Naive thymus-derived CD4-positive, alpha-beta T cell (primary cell): ENCODE measurements at places on chromosomes 4 and X. TPM values are rescaled to one million over a fixed set of nuclear protein-coding genes. Genes with fewer than 3 reads are reported as not detected.

GRCh38 chr4:12296366-12296765 lies 867.7 kb upstream of the HS3ST1 start:
- no peaks in the 10 kb centered on the region for H3K36me3 ChIP-seq
- no peak overlapping the region for H3K27ac ChIP-seq
- no peak for DNase-seq

DNA sequence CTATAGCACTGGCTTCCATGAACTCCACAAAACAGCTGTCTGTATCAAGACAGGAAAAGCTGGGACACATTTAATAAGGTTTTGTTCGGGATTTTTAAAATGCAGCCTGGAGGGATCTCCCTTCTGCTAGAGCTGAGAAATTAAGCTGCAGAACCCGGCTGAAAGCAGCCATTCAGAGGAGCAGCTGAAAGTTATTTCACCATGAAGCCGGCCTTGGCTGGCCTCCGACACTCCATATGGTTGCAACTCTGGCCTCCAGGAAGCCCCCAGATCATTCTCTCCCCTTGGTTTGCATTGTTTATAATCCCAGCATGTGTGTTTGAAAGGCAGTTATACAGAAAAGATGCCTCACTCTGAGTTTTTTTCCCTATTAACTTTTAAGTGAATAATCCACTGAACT lies 239.4 kb downstream of the SPATA18 start:
- no peaks in the 10 kb centered on the region for H3K36me3 ChIP-seq
- no peak for DNase-seq
- H3K4me1 ChIP-seq = no peaks in the 10 kb centered on the region
- H3K4me3 ChIP-seq = no peak overlapping the region
- no peak overlapping the region for H3K27ac ChIP-seq
- no peaks in the 10 kb centered on the region for H3K27me3 ChIP-seq

- no peak overlapping the region for H3K4me3 ChIP-seq
- no peaks in the 10 kb centered on the region for H3K36me3 ChIP-seq
- H3K27me3 ChIP-seq = no peaks in the 10 kb centered on the region
- no peak overlapping the region for H3K27ac ChIP-seq
These were observed 193.1 kb downstream of the PARM1 start for GRCh38 chr4:75126058-75126457.

DNA sequence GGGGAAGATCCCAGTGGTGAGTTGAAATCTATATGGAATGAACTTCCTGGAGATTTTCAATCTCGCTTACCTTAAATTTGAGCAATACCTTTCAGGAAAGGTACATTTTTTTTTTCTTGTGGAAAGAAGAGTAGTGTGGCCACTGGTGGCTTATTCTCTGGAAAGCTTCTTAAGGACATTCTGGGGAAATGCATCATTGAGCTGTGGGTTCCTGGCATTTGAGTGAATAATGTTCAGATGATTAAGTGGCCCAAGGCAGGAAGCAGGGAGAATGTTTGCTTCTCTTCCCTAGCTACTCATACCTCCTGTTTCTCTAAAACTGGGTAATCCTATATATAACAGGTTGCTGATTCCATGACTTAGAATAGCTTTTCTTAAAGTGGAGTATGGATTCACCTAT lies 31.8 kb downstream of the STAG2 start:
- H3K4me1 ChIP-seq = peaks cover 16% of the 10 kb centered on the region
- H3K27ac ChIP-seq = no peak overlapping the region
- no peaks in the 10 kb centered on the region for H3K27me3 ChIP-seq

DNA sequence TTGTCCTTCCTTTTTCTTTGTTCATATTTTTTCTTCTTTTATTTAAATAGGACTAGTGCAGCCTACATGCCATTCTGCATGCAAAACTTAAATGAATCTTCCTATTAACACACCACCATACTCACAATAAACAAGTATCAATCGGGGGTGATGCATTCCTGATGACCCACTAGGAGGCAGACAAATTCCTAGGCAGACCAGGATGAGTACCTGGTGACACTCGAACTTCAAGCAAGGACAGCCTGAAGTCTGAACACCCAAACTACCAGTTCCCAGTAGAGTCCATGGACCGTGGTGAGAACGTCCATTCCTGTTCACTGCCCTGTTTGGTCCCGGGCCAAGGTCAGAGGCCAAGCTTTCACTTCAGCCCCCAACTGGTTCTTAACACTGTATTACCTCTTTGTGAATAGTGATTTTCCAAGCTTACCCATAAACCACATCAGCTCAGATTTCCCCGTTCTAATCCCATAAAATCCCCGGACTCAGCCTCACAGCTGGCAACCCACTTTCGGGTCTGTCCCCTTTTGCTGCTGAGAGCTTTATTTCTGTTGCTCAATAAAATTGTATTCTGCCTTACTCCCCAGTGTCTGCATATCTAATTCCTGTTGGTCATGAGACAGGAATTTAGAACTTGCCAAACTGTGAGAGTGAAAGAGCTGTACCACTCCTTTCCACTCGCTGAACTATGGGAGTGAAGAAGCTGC lies 1286.6 kb downstream of the FSTL5 start:
- no peak for DNase-seq
- no peak overlapping the region for H3K27ac ChIP-seq
- H3K36me3 ChIP-seq = no peaks in the 10 kb centered on the region
- no peaks in the 10 kb centered on the region for H3K4me1 ChIP-seq
- H3K27me3 ChIP-seq = no peaks in the 10 kb centered on the region
- H3K4me3 ChIP-seq = no peak overlapping the region

GRCh38 chr4:20621476-20621875 lies 78.8 kb upstream of the PACRGL start:
- DNase-seq = no peak
- no peaks in the 10 kb centered on the region for H3K36me3 ChIP-seq
- H3K4me3 ChIP-seq = no peak overlapping the region
- no peak overlapping the region for H3K27ac ChIP-seq
- H3K27me3 ChIP-seq = no peaks in the 10 kb centered on the region
- no peaks in the 10 kb centered on the region for H3K4me1 ChIP-seq

GRCh38 chr4:40482985-40483647 lies 146.5 kb downstream of the RBM47 start:
- no peak overlapping the region for H3K4me3 ChIP-seq
- no peak overlapping the region for H3K27ac ChIP-seq
- no peaks in the 10 kb centered on the region for H3K4me1 ChIP-seq
- H3K27me3 ChIP-seq = no peaks in the 10 kb centered on the region
- no peaks in the 10 kb centered on the region for H3K36me3 ChIP-seq

DNA sequence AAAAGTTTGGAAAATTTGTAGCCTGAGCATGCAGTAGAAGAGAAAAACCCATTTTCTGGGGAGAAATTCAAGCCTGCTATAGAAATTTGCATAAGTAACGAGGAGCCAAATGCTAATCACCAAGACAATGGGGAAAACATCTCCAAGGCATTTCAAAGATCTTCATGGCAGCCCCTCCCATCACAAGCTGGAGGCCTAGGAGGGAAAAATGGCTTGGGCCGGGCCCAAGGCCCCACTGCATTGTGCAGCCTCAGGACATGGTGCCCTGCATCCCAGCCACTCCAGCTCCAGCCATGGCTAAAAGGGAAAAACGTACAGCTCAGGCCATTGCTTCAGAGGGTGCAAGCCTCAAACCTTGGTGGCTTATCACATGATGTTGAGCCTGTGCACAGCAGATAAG lies 87.7 kb downstream of the SHROOM4 start:
- DNase-seq = no peak
- H3K27ac ChIP-seq = no peak overlapping the region
- no peaks in the 10 kb centered on the region for H3K27me3 ChIP-seq
- no peaks in the 10 kb centered on the region for H3K36me3 ChIP-seq
- H3K4me3 ChIP-seq = no peak overlapping the region

DNA sequence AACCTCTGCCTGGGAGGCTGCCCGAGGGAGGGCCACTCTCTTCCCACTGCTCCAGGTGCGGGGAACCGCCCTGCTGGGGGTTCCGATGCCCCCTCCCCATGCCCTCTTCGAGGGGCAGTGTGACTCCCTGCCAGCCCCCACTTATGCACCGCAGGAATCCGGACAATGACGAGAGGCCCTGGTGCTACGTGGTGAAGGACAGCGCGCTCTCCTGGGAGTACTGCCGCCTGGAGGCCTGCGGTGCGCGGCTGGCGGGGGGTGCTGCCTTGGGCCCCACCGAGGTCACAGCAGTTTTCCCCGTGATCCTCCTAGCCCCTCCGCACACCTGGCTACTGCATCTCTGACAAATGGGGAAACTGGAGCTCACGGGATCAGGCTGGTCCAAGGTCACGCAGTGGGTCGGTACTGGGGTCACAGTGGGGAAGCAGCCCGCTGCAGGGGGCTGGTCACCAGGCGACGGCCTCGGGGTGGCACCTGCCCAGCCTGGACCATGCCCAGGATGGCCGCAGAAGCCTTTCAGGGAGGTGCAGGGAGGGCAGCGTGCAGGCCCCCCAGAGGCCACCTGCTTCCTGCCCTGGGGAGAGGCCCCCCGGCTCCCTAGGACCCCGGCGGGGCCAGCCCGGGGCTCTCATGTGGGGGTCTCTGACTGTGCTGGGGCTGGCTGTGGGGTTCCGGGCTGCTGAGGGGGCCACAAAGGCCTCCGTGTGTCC lies 3.5 kb downstream of the HGFAC start:
- peaks cover 7% of the 10 kb centered on the region for H3K4me1 ChIP-seq
- H3K4me3 ChIP-seq = no peak overlapping the region
- no peaks in the 10 kb centered on the region for H3K36me3 ChIP-seq

DNA sequence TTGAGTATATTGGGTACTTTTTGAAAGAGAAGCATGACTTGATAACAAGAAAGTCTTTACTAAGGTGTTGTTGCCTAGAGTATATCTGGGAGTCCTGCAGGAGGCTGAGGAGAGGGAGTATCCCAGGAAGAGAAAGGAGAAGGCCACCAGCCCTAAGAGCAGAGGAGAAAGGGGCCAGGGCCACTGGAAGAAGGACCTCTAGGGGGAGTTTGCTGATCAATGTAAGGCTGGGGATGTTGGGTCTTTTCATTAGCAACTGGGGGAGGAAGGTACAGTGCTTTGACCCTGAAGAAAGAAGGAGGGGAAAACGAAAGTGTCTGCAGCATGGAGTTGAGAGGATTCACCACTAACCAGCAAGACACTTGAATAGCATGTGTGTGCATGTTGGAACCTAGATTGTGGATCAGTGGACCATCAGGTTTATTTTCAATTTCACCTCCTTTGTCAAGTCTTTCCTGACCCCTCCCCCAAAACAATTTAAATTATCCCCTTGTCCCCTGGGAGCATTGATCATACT lies 4.5 kb downstream of the SMIM9 start:
- no peaks in the 10 kb centered on the region for H3K36me3 ChIP-seq
- H3K4me1 ChIP-seq = no peaks in the 10 kb centered on the region
- DNase-seq = no peak
- H3K4me3 ChIP-seq = no peak overlapping the region
- H3K27ac ChIP-seq = no peak overlapping the region

GRCh38 chrX:125627676-125628075 lies 308.0 kb downstream of the TEX13C start:
- H3K36me3 ChIP-seq = no peaks in the 10 kb centered on the region
- no peaks in the 10 kb centered on the region for H3K27me3 ChIP-seq
- no peak for DNase-seq
- no peak overlapping the region for H3K27ac ChIP-seq
- H3K4me1 ChIP-seq = no peaks in the 10 kb centered on the region

The PLS3 gene
- 0.16 TPM for total RNA-seq
